ENCODE measurements at places on chromosomes 12 and 14. TPM values are rescaled to one million over a fixed set of nuclear protein-coding genes. Genes with fewer than 3 reads are reported as not detected.

GRCh38 chr14:73794146-73794545 is 57.5 kb upstream of the PTGR2 start:
- peaks cover 4% of the 10 kb centered on the region for H3K4me1 ChIP-seq
- no peak overlapping the region for H3K4me3 ChIP-seq
- no peak for DNase-seq
- no peak overlapping the region for H3K27ac ChIP-seq

REP15 gene
- total RNA-seq, result 0.77 TPM

DNA sequence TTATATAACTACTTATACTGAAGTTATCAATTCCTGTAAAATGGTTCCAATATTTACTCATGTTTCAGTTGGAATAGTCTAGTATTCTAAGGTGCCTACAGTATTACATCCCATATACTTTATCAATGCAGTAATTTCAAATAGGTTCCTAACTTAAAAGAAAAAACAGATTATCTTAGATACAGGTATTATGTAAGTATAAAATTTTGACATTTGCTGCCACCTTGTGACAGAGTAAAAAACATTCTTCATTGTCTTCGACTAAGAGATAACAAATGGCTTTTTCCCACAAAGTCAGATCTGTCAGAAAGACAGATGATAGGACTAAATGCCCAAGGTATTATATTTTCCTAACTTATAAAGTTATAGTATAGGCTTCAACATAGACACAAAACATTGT is 78.7 kb downstream of the TXNDC16 start:
- peak; percentile 69 for DNase-seq
- peaks cover 43% of the 10 kb centered on the region for H3K36me3 ChIP-seq
- peaks cover 21% of the 10 kb centered on the region for H3K4me1 ChIP-seq

TRPV4 gene
- not detected for total RNA-seq

- no peak overlapping the region for H3K27ac ChIP-seq
- no peak overlapping the region for H3K4me3 ChIP-seq
- no peaks in the 10 kb centered on the region for H3K36me3 ChIP-seq
- H3K4me1 ChIP-seq, result no peaks in the 10 kb centered on the region
These were observed 9.0 kb upstream of the IQSEC3 start for GRCh38 chr12:57539-57938.

DNA sequence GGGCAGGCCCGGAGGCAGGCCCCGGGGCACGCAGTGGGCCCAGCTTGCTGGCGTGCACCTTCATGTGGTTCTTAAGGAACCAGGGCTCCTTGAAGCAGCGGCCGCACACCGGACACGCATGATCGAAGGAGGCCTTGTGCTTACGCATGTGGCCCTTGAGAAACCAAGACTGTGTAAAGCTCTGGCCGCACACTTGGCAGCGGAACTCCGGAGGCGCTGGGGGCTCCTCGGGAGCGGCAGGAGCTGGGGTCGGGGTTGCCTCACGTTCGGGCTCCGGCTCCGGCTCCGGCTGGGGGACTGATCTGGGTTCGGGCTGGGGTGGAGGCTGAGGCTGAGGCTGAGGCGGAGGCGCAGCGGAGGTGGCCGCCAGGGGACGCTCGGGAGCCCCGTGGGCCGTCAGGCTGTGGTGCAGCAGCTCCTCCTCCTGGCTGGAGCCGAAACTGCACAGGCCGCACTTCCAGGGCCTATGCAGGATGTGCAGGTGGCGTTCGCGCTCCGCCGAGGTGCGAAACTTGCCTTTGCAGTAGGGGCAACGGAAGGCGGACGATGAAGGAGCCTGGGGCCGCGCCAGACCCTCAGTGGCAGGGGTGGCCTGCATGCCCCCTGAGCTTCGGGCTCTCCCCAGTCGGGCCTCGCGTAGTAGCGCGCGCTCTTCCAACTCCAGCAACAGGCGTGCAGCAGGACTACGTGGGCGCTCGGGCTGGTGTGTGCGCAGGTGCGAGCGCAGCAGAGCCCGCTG is 6.0 kb downstream of the ZNF219 start:
- peaks cover 2% of the 10 kb centered on the region for H3K36me3 ChIP-seq
- H3K4me3 ChIP-seq, result no peak overlapping the region
- H3K27ac ChIP-seq, result no peak overlapping the region

EPYC gene
- not detected for total RNA-seq

- H3K36me3 ChIP-seq, result peaks cover 25% of the 10 kb centered on the region
- H3K4me3 ChIP-seq, result peak overlapping the region; percentile 92
- peak overlapping the region; percentile 83 for H3K27ac ChIP-seq
These were observed 8.7 kb downstream of the SHMT2 start for GRCh38 chr12:57237932-57238853.

- peaks cover 19% of the 10 kb centered on the region for H3K27me3 ChIP-seq
- no peak overlapping the region for H3K27ac ChIP-seq
- DNase-seq, result no peak
- H3K4me3 ChIP-seq, result no peak overlapping the region
- H3K4me1 ChIP-seq, result no peaks in the 10 kb centered on the region
These were observed 14.3 kb downstream of the RERG start for GRCh38 chr12:15206831-15207389.

GRCh38 chr12:100699209-100699608 is 95.4 kb upstream of the ANO4 start:
- no peaks in the 10 kb centered on the region for H3K4me1 ChIP-seq
- no peak for DNase-seq
- no peak overlapping the region for H3K4me3 ChIP-seq
- H3K27ac ChIP-seq, result no peak overlapping the region
- H3K27me3 ChIP-seq, result peaks cover 5% of the 10 kb centered on the region
- H3K36me3 ChIP-seq, result no peaks in the 10 kb centered on the region

GRCh38 chr12:1660304-1661187 is 30.3 kb upstream of the ADIPOR2 start:
- H3K27ac ChIP-seq, result peak overlapping the region; percentile 72
- peaks cover 5% of the 10 kb centered on the region for H3K27me3 ChIP-seq
- peaks cover 20% of the 10 kb centered on the region for H3K4me1 ChIP-seq
- H3K4me3 ChIP-seq, result peak overlapping the region; percentile 69
- no peaks in the 10 kb centered on the region for H3K36me3 ChIP-seq

GRCh38 chr14:105689722-105690121 is 163.3 kb downstream of the TMEM121 start:
- H3K27me3 ChIP-seq, result no peaks in the 10 kb centered on the region
- DNase-seq, result no peak
- no peaks in the 10 kb centered on the region for H3K4me1 ChIP-seq
- H3K4me3 ChIP-seq, result no peak overlapping the region

- H3K4me1 ChIP-seq, result peaks cover 44% of the 10 kb centered on the region
- DNase-seq, result no peak
- H3K27me3 ChIP-seq, result no peaks in the 10 kb centered on the region
- peak overlapping the region; percentile 90 for H3K27ac ChIP-seq
- peaks cover 37% of the 10 kb centered on the region for H3K36me3 ChIP-seq
- H3K4me3 ChIP-seq, result peak overlapping the region; percentile 66
These were observed 22.9 kb downstream of the SPTLC2 start for GRCh38 chr14:77593501-77593961.

- H3K36me3 ChIP-seq, result no peaks in the 10 kb centered on the region
- no peak overlapping the region for H3K4me3 ChIP-seq
- H3K27ac ChIP-seq, result no peak overlapping the region
- H3K27me3 ChIP-seq, result no peaks in the 10 kb centered on the region
- DNase-seq, result no peak
These were observed 227.7 kb downstream of the BCAT1 start for GRCh38 chr12:24721191-24721590.

- DNase-seq, result peak; percentile 79
- H3K4me3 ChIP-seq, result no peak overlapping the region
- H3K4me1 ChIP-seq, result peaks cover 9% of the 10 kb centered on the region
- H3K36me3 ChIP-seq, result no peaks in the 10 kb centered on the region
These were observed 74.7 kb downstream of the NOC4L start for GRCh38 chr12:132218915-132219314.

- no peak overlapping the region for H3K27ac ChIP-seq
- H3K4me3 ChIP-seq, result no peak overlapping the region
- DNase-seq, result no peak
- H3K27me3 ChIP-seq, result no peaks in the 10 kb centered on the region
These were observed 163.4 kb downstream of the ANO6 start for GRCh38 chr12:45379261-45379660.

- no peak overlapping the region for H3K4me3 ChIP-seq
- H3K4me1 ChIP-seq, result no peaks in the 10 kb centered on the region
- H3K36me3 ChIP-seq, result no peaks in the 10 kb centered on the region
- no peak for DNase-seq
- no peak overlapping the region for H3K27ac ChIP-seq
These were observed 214.4 kb upstream of the ALG10B start for GRCh38 chr12:38102197-38102596.

GRCh38 chr12:108562348-108563135 is at the start of gene ISCU:
Gene ISCU, plus strand, starts transcription at chr12:108562596. Its CDS starts 27 bp downstream, at chr12:108562623.
- H3K4me1 ChIP-seq, result peaks cover 33% of the 10 kb centered on the region
- DNase-seq, result peak; percentile 100
- H3K36me3 ChIP-seq, result peaks cover 42% of the 10 kb centered on the region
- no peaks in the 10 kb centered on the region for H3K27me3 ChIP-seq
- H3K27ac ChIP-seq, result peak within 1 kb of the TSS; percentile 100

- no peaks in the 10 kb centered on the region for H3K27me3 ChIP-seq
- H3K4me3 ChIP-seq, result no peak overlapping the region
- no peak overlapping the region for H3K27ac ChIP-seq
- no peaks in the 10 kb centered on the region for H3K4me1 ChIP-seq
These were observed 271.0 kb downstream of the ALG10B start for GRCh38 chr12:38587594-38587993.

SOAT2 gene
- total RNA-seq, result not detected

TSPAN11 gene
- not detected for total RNA-seq

- DNase-seq, result no peak
- no peaks in the 10 kb centered on the region for H3K4me1 ChIP-seq
- no peak overlapping the region for H3K4me3 ChIP-seq
- H3K27me3 ChIP-seq, result no peaks in the 10 kb centered on the region
These were observed 258.6 kb downstream of the IPO8 start for GRCh38 chr12:30437044-30437443.

GRCh38 chr12:104667139-104667538 is 210.4 kb downstream of the CHST11 start:
- H3K27me3 ChIP-seq, result no peaks in the 10 kb centered on the region
- DNase-seq, result no peak
- no peak overlapping the region for H3K4me3 ChIP-seq
- no peak overlapping the region for H3K27ac ChIP-seq

NKX2-1 gene
- total RNA-seq, result not detected

DNA sequence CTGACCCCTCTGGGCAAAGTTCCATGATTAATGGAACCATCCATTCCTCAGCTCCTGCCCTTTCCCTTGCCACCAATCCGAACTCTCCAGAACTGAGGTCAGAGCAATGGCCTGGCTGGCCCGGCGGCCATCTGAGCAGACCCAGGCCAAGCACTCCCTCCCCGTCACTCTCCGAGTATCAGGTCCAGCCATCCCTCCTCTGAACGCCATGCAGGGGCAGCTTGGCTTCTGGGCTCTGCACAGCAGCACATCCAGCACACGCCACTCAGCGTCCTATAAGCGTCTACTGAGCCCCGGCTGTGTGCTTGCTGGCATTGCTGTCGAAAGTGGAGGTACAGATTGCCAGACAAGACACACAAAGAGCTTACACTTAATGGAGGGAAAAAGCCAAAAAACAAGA is 34.3 kb upstream of the VWF start:
- no peak overlapping the region for H3K27ac ChIP-seq
- H3K36me3 ChIP-seq, result no peaks in the 10 kb centered on the region
- DNase-seq, result no peak
- peaks cover 6% of the 10 kb centered on the region for H3K27me3 ChIP-seq
- H3K4me3 ChIP-seq, result no peak overlapping the region
